Hepatocyte (in vitro differentiated cells): ENCODE measurements at places on chromosomes 5 and 9.

- DNase-seq: no peak
- no peak overlapping the region for H3K4me3 ChIP-seq
- H3K4me1 ChIP-seq: peaks cover under 1% of the 10 kb centered on the region
- H3K27me3 ChIP-seq: no peaks in the 10 kb centered on the region
- H3K36me3 ChIP-seq: no peaks in the 10 kb centered on the region
- H3K27ac ChIP-seq: no peak overlapping the region
Observed at GRCh38 chr5:179371681-179372680, 26.7 kb upstream of the ADAMTS2 start.

GRCh38 chr5:116583085-116583861 is 8.7 kb upstream of the SEMA6A start:
- no peaks in the 10 kb centered on the region for H3K4me1 ChIP-seq
- no peaks in the 10 kb centered on the region for H3K27me3 ChIP-seq
- no peaks in the 10 kb centered on the region for H3K36me3 ChIP-seq
- DNase-seq: no peak

DNA sequence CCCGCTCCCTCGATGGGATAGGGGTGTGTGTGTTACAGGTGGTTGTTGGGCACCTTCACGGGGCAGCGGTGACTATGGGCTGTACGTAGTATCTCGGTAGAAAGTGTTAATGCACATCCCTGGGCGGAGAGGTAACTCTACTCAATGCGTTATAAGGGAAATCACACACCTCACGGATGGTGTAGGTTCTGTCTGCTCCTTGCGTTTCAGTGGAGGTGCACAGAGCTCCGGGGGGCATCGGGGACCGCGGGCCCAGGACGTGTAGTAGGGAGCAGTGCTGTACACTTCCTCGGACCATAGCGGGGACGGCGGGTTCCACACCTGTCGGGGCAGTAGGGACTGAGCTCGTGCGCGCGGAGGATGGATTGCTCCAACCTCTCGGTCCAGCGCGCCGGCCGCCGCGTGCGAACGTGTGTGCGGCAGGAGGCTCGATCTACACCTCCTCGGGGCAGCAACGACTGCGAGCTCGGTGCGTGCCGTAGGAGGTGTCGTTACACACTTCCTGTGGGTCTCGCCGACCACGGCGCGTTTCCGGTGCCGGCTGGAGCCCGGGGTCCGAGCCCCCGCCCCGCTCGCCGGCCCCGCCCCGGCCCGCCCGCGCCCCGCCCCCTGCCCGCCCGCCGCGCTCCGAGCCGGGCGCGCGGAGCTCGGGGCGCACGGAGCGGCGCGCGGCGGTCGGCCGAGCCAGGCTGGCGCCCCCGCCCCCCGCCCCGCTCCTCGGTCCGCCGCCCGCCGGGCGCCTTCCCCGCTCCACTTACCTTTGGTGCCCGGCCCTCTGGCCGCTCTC is at the start of gene KIAA1958:
KIAA1958 (plus strand) TSS at position 607 of the 787 bp plus-strand sequence. CDS start 87,254 bp downstream, outside the sequence.
- DNase-seq: peak; percentile 92
- H3K27me3 ChIP-seq: no peaks in the 10 kb centered on the region
- H3K4me1 ChIP-seq: peaks cover 30% of the 10 kb centered on the region
- peak within 1 kb of the TSS; percentile 87 for H3K27ac ChIP-seq
- no peaks in the 10 kb centered on the region for H3K36me3 ChIP-seq

DNA sequence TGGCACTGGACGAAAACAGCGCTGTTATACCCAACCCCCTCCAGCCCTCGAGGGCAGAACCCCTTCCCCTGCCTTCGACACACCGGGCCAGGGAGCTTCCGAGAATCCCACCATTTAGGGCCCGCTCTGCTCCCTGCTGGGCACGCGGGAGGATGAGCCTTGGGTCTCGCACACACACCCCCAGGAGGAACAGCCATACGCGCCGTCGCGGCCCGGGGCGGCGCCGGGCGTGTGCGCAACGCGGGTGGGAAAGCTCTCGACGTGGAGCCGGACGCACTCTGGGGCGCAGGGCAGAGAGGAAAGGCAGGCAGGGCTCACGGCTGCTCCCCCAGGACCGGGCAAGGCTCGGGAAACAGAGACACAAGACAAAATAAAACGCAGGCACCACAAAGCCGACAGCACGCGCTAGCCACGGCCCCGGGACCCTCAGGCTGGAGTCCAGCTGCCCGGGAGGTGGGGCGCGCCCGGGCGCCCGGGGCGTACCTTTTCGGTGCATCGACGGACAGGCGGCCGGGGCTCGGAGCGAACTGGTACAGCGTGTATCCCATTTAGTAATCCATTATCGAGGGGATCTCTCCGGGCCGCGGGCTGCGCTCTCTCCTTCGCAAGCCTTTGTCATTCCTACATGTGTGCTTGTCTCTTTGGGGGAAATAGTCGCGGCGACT is 789 bp downstream of the SEMA6A start:
- DNase-seq: peak; percentile 43
- peak overlapping the region; percentile 85 for H3K27ac ChIP-seq
- peak overlapping the region; percentile 97 for H3K4me3 ChIP-seq
- peaks cover 7% of the 10 kb centered on the region for H3K4me1 ChIP-seq
